ENCODE measurements at places on chromosomes 2 and 18. TPM values are rescaled to one million over a fixed set of nuclear protein-coding genes. Genes with fewer than 3 reads are reported as not detected.

- no peak for ATAC-seq
These were observed 1.1 kb downstream of the HADHB start for GRCh38 chr2:26245810-26246209.

DNA sequence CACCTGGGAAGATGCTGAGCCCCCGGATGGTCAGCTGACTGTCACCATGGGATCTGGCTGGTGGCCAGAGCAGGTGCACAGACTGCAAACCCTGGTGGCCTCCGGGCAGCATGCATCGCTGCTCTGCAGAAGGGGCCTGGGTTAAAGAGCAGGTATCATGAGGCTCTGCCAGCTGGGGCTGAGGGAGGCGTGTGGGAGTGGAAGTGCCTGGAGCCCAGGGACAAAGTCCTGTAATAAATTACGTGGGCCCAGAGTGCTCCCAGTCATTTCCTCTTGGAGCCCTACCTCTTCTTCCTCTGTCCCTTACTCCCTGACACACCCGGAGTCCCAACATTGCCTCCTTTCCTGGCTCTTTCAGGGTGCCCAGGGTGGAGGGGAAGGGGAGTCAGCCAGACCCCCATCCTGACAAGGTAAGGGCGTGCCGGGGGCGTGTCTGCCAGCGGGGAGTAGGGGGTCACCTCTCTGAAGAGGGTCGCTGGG, at the start of gene MYO7B:
Gene MYO7B (plus strand): TSS at position 262 of the 480 bp plus-strand sequence. CDS start 24,040 bp downstream, outside the sequence.
- ATAC-seq = no peak

GRCh38 chr2:99552529-99552928, 62.7 kb upstream of the REV1 start:
- no peak for ATAC-seq

GRCh38 chr2:115414466-115414865, 972.0 kb downstream of the DPP10 start:
- no peak for ATAC-seq

- ATAC-seq = no peak
These were observed 477.0 kb downstream of the RNF144A start for GRCh38 chr2:7394195-7394594.

DNA sequence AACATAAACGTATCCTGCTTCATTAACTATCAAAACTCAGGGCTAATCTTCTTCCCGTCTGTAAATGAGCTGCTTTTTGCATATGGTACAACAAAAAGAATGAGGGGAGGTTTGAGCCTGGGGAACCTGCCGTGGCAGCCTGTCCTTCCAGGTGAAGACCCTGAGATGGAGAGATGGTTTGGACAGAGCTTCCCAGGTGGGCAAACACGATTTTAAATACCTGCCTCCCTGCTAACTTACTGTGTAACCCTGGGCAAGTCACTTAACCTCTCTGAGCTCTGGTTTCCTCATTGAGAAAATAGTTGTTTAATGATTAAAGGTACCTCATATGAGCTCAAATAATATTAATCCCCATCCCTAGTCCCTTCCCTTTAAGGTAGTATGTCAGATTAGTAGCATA, 9.0 kb downstream of the EMX1 start:
- ATAC-seq = no peak

- ATAC-seq = no peak
These were observed 49.9 kb downstream of the CXCR4 start for GRCh38 chr2:136067897-136068580.

GRCh38 chr18:76213991-76214390, 281.1 kb downstream of the ZNF516 start:
- no peak for ATAC-seq

Gene SPEG
- 3.8 TPM for total RNA-seq

Gene PSMA8
- total RNA-seq = not detected

Gene GNLY
- total RNA-seq = 0.44 TPM

Gene MATN3
- total RNA-seq = 0.56 TPM

Measured in esophagus mucosa (tissue), 1 donor.